Left lung (tissue), 14 donors: ENCODE measurements at places on chromosomes 6 and 20.

- H3K4me3 ChIP-seq: no peak overlapping the region
- no peaks in the 10 kb centered on the region for H3K36me3 ChIP-seq
- no peak for DNase-seq
- H3K4me1 ChIP-seq: no peaks in the 10 kb centered on the region
These were observed 26.7 kb upstream of the TFAP2B start for GRCh38 chr6:50791900-50792508.

- H3K4me1 ChIP-seq: peaks cover 52% of the 10 kb centered on the region
- no peaks in the 10 kb centered on the region for H3K27me3 ChIP-seq
- H3K36me3 ChIP-seq: no peaks in the 10 kb centered on the region
- no peak for DNase-seq
These were observed 1.3 kb downstream of the RRAGD start for GRCh38 chr6:89410788-89411144.

- H3K27ac ChIP-seq: no peak overlapping the region
- H3K4me3 ChIP-seq: no peak overlapping the region
- no peaks in the 10 kb centered on the region for H3K27me3 ChIP-seq
- H3K4me1 ChIP-seq: no peaks in the 10 kb centered on the region
- no peaks in the 10 kb centered on the region for H3K36me3 ChIP-seq
These were observed 212.6 kb downstream of the BCAS1 start for GRCh38 chr20:53857723-53858236.

- H3K27me3 ChIP-seq: peaks cover 38% of the 10 kb centered on the region
- no peak for DNase-seq
- no peaks in the 10 kb centered on the region for H3K4me1 ChIP-seq
- H3K4me3 ChIP-seq: no peak overlapping the region
These were observed 188.6 kb downstream of the SYNDIG1 start for GRCh38 chr20:24657878-24658620.

DNA sequence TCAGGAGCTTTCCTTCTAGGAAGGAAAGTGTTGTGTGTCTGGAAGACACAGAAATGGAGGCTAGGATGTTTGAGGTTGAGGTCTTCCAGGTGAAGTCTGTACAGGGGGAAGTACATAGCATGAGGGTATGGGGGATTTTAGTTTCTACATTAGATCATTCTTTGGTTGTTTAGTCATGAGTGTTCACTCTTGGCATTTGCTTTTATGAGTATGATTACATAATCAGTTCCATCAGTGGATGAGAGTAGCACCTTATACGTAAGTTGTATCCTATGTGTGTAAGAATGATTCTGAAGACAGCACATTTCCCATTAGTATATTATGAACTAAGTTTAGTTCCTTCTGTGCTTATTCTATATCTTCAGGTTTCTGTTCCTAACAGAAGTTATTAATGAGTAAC lies 1.9 kb downstream of the CDYL start:
- H3K36me3 ChIP-seq: no peaks in the 10 kb centered on the region
- H3K4me1 ChIP-seq: peaks cover 2% of the 10 kb centered on the region
- H3K27me3 ChIP-seq: peaks cover 9% of the 10 kb centered on the region
- no peak overlapping the region for H3K27ac ChIP-seq
- no peak overlapping the region for H3K4me3 ChIP-seq

GRCh38 chr20:21183722-21184121 lies 57.8 kb downstream of the KIZ start:
- H3K36me3 ChIP-seq: no peaks in the 10 kb centered on the region
- no peaks in the 10 kb centered on the region for H3K27me3 ChIP-seq
- H3K4me1 ChIP-seq: no peaks in the 10 kb centered on the region

GRCh38 chr20:13821876-13822275 lies 37.0 kb downstream of the NDUFAF5 start:
- H3K4me1 ChIP-seq: peaks cover 7% of the 10 kb centered on the region
- no peak for DNase-seq
- no peaks in the 10 kb centered on the region for H3K27me3 ChIP-seq
- H3K4me3 ChIP-seq: no peak overlapping the region

DNA sequence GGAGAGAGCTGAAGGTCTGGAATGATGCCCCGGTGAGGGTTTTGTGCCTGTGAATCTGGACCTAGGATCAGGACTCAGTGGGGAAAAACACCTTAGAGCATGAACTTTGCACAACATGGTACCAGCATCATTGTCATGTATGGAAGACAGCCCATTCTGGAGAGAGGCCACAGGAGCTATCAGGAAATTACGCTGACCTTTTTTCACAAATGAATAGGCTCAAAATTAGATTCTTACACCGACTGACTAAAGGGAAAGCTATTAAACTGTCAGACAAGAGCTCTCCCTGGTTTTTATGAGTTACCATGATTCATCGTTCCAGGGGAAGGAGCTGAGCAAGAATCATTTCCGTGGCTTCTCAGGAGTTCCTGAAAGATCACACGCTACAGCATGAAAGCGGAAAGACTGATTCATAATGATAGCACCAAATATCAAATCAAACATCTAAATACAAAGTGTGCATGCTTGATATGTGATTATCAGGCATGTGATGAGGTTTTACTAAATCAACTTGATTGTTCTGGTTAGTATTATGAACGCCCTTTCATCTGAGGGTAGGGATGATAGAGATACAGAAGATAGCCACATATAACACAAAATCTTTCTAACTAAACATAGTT lies 224.9 kb upstream of the SMLR1 start:
- H3K36me3 ChIP-seq: no peaks in the 10 kb centered on the region
- H3K4me1 ChIP-seq: no peaks in the 10 kb centered on the region
- no peak for DNase-seq

GRCh38 chr6:116326181-116326671 lies 44.5 kb upstream of the DSE start:
- DNase-seq: peak; percentile 9
- H3K27me3 ChIP-seq: no peaks in the 10 kb centered on the region
- no peaks in the 10 kb centered on the region for H3K36me3 ChIP-seq
- H3K4me3 ChIP-seq: no peak overlapping the region
- H3K4me1 ChIP-seq: peaks cover 3% of the 10 kb centered on the region
- no peak overlapping the region for H3K27ac ChIP-seq

DNA sequence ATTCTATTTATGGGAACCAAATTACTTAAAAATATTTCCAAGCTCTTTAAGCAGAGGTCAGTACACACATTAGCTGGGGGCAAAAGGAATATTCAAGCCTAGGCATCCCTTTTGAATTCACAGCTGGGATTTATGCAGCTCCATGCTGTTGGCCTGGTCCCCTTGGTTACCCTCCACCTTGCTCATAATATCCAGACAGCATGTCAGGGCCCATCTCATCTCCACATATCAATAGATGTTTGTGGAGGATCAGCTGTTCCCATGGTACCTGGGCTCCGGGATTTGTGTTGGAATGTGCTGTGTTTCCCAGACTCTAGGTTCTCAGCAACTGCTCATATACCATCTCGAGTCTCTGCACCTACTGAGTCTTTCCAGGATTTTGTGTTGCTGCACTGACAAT lies 534.8 kb downstream of the BMP2 start:
- H3K4me3 ChIP-seq: no peak overlapping the region
- no peak overlapping the region for H3K27ac ChIP-seq
- H3K27me3 ChIP-seq: no peaks in the 10 kb centered on the region
- H3K36me3 ChIP-seq: no peaks in the 10 kb centered on the region
- no peak for DNase-seq

DNA sequence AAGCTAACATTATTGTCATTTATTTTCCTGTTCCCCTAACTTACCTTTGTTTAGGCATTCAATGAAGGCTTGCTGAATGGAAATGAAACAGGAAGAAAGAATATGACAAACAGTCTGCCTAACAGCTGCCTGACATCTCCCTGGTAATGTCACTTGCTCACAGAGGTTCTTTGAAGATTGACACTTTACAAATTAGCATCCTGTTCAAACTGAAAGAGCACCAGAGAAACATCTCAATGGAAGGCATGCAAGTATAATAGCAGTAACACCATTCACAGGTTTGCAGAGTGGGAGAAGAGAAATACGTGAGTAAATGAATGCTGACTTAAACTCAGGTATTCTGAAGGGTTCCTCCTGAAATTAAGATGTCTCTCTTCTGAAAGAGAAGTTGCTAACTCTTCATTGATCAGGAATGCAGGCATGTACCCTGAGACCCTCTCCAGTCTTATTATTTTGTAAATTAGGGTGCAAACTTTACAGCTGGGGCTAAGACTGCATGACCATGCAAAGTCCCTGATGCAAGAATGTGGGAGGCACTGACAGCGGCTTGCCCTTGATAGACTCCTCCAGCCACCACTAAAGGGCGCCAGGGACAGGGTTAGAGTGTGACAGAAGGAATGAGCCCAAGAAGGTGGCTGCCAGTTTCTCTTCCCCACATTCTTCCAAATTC lies 1.3 kb upstream of the SMLR1 start:
- H3K27me3 ChIP-seq: no peaks in the 10 kb centered on the region
- H3K4me1 ChIP-seq: no peaks in the 10 kb centered on the region
- no peak for DNase-seq
- no peak overlapping the region for H3K4me3 ChIP-seq
- H3K36me3 ChIP-seq: no peaks in the 10 kb centered on the region
- H3K27ac ChIP-seq: no peak overlapping the region

- peak overlapping the region; percentile 38 for H3K27ac ChIP-seq
- H3K36me3 ChIP-seq: no peaks in the 10 kb centered on the region
- H3K4me1 ChIP-seq: peaks cover 13% of the 10 kb centered on the region
- no peak for DNase-seq
- no peak overlapping the region for H3K4me3 ChIP-seq
These were observed 16.2 kb upstream of the RSPO3 start for GRCh38 chr6:127102299-127102698.

GRCh38 chr6:142856624-142857232 lies 88.2 kb downstream of the HIVEP2 start:
- no peak overlapping the region for H3K4me3 ChIP-seq
- H3K36me3 ChIP-seq: no peaks in the 10 kb centered on the region
- H3K27me3 ChIP-seq: no peaks in the 10 kb centered on the region
- no peak overlapping the region for H3K27ac ChIP-seq
- H3K4me1 ChIP-seq: peaks cover 21% of the 10 kb centered on the region
- no peak for DNase-seq
